ENCODE measurements at places on chromosomes 5 and 9.
A peak's percentile ranks its signal among the peaks of the same experiment; 100 is the strongest.

DNA sequence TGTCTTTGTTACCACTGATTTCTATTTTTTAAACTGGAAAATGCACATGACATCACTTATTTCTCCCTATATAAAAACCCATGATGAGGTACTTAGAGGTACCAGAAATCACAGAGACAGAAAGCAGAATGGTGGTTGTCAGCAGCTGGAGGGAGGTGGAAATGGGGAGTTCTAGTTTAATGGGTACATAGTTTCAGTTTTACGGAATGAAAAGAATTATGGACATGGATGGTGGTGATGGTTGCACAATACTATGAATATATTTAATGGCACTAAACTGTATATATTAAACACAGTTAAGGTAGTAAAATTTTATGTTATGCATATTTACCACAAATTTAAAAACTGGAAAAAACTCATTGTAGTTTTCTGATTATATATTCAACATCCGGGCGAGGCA, 50.5 kb upstream of the CPEB4 start:
- DNase-seq, result no peak

- no peak for DNase-seq
Measured at GRCh38 chr5:112967520-112968083, 9.0 kb upstream of the DCP2 start.

GRCh38 chr5:35247648-35248034, 17.4 kb upstream of the PRLR start:
- DNase-seq, result no peak

- no peak for DNase-seq
Measured at GRCh38 chr9:35835216-35835632, 6.2 kb downstream of the TMEM8B start.

DNA sequence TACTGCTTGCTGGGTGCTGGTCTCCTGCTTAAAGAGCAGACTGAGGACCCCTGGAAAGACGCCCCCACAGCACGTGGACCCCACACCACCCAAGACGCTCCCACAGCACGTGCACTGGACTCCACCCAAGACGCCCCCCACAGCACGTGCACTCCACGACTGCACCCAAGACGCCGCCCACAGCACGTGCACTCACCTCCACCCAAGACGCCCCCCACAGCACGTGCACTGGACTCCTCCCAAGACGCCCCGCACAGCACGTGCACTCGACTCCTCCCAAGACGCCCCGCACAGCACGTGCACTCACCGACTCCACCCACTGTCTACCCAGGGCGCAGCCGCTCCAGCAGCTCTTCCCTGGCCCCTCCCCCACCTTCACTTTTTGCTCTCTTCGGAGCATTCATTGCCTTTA, 50.5 kb downstream of the EHMT1 start:
- no peak for DNase-seq

GRCh38 chr9:127954831-127955293, 17.2 kb upstream of the DPM2 start:
- DNase-seq, result no peak

DNA sequence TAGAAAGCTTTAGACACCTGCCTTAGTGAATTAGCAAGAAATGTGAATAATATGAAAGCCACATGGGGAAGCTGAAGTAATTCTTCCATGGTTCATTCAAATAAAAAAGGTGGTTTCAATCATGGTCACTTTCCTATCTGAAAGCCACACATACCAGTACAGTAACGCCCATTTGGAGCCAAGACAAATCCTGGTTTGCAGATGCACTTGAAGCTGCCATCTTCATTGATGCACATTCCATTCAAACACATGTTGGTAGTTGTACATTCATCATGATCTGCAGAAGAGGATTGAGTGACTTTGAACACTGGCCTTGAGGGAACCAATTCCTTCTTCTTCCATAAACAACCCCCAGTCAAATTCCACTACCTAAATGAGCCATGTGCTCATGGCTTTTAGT, 161.5 kb downstream of the FBN2 start:
- DNase-seq, result no peak

DNA sequence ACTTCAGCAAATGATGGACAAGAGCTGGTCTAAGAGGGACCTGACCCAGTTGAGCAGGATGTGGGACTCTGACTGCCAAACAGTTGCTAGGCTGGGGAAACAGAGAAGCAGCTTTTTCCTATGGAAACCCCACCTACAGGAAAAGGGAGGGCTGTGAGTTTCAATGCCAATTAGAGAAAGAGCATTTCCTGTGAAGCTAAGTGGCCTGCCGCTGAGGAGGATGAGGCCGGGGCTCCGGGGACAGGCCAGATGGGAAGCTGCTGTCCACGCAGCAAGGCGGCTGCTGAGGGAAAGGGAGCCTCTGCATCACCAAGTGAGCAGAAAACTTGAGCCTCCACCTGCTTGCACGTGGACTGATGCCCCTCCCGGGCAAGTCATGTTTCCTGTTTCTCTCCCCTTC, at the start of gene PCDH12:
Gene PCDH12, minus strand, starts transcription at position 90 of the 400 bp plus-strand sequence. CDS start 351 bp downstream, outside the sequence.
- DNase-seq, result peak; percentile 7

DNA sequence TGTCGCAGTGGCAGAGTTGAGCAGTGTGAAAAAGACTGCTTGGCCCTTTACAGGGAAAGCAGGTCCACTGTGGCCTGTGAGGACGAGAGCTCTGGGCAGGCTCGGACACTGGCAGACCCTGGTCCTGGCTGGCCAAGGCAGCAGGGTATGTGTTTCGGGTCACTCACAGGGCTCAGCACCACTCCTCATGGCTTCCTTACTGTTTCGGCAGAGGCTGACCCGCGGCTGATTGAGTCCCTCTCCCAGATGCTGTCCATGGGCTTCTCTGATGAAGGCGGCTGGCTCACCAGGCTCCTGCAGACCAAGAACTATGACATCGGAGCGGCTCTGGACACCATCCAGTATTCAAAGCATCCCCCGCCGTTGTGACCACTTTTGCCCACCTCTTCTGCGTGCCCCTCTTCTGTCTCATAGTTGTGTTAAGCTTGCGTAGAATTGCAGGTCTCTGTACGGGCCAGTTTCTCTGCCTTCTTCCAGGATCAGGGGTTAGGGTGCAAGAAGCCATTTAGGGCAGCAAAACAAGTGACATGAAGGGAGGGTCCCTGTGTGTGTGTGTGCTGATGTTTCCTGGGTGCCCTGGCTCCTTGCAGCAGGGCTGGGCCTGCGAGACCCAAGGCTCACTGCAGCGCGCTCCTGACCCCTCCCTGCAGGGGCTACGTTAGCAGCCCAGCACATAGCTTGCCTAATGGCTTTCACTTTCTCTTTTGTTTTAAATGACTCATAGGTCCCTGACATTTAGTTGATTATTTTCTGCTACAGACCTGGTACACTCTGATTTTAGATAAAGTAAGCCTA, 15.7 kb downstream of the SQSTM1 start:
- no peak for DNase-seq

- DNase-seq, result no peak
Measured at GRCh38 chr5:170277867-170278281, 19.7 kb downstream of the LCP2 start.

GRCh38 chr5:91464886-91465646, 81.9 kb upstream of the ARRDC3 start:
- no peak for DNase-seq

DNA sequence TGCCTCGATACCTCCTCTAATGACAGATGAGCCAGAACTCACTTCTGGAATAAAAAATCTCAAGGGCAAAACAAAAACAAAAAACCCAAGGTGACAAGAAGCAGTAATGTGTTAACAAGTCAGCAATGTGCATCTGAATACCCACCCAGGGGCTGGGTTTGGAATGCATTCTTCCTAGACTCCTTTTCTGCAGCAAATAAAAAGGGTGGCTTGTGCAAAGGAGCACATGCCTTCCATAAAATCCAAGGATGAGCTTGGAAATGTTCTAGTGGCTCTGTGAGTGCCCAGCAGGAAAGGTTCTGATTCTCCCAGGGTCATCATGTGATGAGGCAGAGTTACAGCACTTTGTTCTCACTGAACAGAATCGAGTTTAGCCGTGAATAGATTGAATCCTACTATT, 599.9 kb downstream of the RAB3C start:
- DNase-seq, result no peak

DNA sequence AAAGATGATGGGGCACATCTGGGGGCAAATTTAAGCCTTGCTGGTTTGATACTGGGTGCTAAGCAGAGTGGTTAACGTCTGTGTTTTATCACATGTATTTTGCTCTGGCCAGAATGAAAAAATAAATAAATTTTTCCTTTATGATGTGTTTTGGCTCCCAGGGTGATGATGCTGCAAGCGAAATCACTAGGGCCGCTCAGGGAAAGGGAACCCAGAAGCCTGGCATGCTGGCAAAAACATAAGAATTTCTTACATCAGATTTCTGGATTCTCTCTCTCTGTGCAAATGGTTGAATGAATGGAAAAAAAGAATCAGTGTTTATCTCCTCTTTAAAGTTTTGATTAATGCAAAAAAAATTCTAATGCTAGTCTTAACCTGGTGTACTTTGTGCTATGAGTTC, 1975.2 kb upstream of the C9orf72 start:
- DNase-seq, result no peak

DNA sequence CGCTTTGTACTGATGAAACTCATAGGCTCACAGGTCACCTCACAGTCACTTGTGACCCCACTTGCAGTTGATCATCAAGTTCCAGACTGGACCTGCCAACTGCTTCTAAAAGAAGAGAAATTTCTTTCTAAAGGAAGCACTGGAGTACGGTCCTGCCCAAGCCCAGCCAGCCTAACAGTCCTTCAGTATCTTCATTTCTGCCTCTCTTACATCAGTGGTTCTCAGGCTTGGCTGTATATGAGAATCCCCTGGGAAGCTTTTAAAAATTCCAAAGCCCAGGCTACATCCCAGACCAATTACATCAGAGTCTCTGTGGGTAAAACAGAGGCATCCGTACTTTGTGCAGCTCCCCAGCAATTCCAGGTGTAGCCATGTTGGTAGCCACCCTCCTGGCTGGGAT, 282.1 kb downstream of the NFIB start:
- no peak for DNase-seq

DNA sequence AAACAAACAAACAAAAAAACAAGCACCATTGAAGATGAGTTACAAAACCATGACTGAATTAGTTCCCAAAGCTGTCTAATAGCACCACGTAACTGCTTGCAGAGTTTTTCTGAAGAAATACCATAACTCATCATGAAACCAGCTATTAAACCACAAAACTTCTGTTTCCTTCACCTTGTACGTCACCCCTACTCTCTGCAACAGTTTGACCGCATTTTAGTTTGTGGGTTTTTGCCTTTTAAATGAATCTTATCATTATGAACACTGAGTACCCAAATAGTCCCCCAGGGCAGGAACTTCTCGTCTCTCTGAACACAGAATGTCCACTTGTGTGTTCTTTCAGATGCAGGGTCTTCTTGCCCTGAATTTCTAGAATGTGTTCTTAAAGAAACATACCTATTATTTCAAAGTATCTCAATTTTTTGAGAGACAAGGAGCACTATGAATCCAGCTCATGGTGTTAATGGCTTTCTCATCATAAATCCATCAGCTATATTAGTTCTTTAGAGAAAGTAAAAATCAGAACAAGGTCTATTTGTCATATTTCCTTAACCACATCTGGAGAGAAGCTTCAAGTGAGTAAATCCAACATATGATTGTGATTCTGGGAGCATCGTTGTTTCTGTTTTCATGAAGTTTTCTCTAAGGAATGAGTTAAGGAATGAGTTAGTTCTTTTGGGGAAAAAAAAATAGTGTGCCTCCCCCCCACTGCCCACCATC, 210.6 kb downstream of the AUH start:
- DNase-seq, result no peak

- DNase-seq, result no peak
Measured at GRCh38 chr5:102715082-102715807, 39.9 kb upstream of the PAM start.

- DNase-seq, result no peak
Measured at GRCh38 chr9:108254236-108254635, 601.5 kb downstream of the ACTL7B start.

DNA sequence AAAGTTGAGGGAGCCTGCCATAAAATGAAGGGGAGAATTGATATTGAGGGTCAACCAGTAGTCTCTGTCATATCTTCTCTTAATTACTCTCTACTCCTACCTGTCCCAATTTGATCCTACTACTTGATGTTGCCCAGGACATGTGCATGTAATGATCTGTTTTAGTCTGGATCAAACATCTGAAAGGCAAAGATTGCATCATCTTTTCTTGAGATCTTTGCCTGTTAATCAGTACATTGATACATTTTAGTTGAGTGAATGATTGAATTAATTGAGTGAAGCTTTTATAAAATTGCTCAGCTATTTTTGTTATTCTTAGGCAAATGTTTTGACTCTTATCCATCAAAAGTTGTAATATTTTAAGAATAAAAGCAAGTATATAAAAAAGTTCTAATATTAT, 21.7 kb downstream of the ARHGEF28 start:
- DNase-seq, result no peak

DNA sequence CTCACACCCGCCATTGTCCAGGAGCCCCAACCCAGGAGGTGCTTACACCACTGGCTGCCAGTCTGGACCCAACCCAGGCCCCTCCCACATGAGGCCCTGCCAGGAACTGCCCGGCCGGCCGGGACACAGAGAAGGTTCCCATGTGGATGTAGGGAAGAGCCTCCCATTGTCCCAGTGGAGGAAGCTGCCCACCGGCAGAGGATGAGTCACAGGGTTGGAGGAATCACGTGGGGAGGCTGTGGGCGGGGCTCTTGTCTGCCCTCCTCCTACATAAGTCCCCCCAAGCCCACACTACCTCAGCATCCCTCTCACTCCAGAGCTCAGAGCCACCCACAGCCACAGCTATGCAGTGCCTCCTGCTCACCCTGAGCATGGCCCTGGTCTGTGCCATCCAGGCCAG, 26.1 kb downstream of the PAEP start:
- DNase-seq, result no peak

DNA sequence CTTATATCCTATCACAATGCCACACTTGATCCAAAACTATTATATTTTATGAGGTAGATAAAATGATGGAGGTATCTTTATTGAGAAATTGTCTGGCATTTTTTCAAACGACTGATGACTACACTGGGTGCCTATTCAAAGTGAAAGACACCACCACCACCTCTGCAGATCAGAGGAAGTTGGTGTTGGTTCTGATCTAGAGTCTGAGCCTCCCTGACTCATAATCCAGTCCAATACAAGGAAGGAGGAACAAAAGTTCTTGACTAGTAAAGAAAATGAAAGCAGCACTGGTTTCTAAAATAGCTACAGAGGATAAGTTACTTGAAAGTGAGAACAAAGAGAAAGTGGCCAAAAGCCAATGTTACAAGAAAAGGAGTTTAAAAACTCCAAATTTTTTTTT, 139.9 kb downstream of the RFX3 start:
- DNase-seq, result peak; percentile 42

- peak; percentile 71 for DNase-seq
Measured at GRCh38 chr9:129889941-129890717, 54.9 kb downstream of the USP20 start.

DNA sequence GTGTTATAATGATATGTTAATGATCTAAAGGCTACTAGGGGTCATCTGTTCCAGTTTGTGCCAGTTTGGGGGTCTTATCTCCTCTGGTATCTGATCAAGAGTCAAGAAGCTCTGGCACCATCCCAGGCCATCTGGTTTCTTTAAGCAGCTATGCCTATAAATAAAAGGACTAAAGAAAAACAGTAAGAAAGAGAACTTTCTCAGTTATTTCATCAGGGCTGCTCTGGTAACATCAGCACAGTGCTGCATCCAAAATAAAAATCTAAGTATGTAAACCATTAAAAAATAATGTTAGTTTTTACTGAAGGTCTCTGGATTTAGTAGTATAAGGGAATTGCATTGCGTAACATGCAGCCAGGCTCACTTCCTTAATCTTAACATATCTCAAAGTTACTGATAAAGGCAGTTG, 185.0 kb downstream of the NR2F1-AS1 start:
- DNase-seq, result no peak
